Nephron progenitor cell (in vitro differentiated cells): ENCODE measurements at places on chromosomes 7 and 10.

GRCh38 chr10:127182161-127182560 lies 14.2 kb downstream of the INSYN2A start:
- no peak for DNase-seq
- H3K27me3 ChIP-seq, result peaks cover 5% of the 10 kb centered on the region
- H3K36me3 ChIP-seq, result peaks cover 20% of the 10 kb centered on the region
- no peak overlapping the region for H3K27ac ChIP-seq

GRCh38 chr7:145082366-145083161 lies 246.7 kb upstream of the TPK1 start:
- DNase-seq, result no peak
- no peak overlapping the region for H3K4me3 ChIP-seq
- no peaks in the 10 kb centered on the region for H3K27me3 ChIP-seq
- H3K36me3 ChIP-seq, result no peaks in the 10 kb centered on the region

DNA sequence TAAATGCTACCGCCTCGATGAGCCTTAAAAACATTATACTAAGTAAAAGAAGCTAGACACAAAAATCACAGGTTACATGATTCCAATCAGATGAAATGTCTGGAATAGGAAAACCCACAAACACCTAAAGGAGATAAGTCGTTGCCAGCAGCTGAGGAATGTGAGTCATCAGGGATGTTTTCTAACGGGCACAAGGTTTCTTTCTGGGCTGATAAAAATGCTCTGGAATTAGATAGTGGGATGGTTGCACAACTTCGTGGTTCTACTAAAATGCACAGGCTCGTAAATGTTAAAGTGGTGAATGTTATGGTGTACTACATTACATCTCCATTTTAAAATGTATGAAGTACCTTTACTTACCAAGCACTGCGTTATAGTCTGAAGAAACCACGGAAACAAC lies 9.7 kb downstream of the ABLIM1 start:
- H3K4me1 ChIP-seq, result peaks cover 4% of the 10 kb centered on the region
- H3K27me3 ChIP-seq, result peaks cover 9% of the 10 kb centered on the region
- H3K36me3 ChIP-seq, result no peaks in the 10 kb centered on the region
- no peak for DNase-seq
- H3K27ac ChIP-seq, result no peak overlapping the region

- H3K27me3 ChIP-seq, result peaks cover 10% of the 10 kb centered on the region
- H3K27ac ChIP-seq, result no peak overlapping the region
- DNase-seq, result no peak
- H3K4me1 ChIP-seq, result peaks cover under 1% of the 10 kb centered on the region
- peaks cover 5% of the 10 kb centered on the region for H3K36me3 ChIP-seq
Observed at GRCh38 chr7:128687131-128687530, 15.0 kb downstream of the GARIN1A start.

GRCh38 chr7:66399566-66399965 lies 194.4 kb downstream of the TPST1 start:
- no peak for DNase-seq
- no peak overlapping the region for H3K4me3 ChIP-seq
- H3K27me3 ChIP-seq, result no peaks in the 10 kb centered on the region
- H3K27ac ChIP-seq, result no peak overlapping the region
- peaks cover 8% of the 10 kb centered on the region for H3K4me1 ChIP-seq

DNA sequence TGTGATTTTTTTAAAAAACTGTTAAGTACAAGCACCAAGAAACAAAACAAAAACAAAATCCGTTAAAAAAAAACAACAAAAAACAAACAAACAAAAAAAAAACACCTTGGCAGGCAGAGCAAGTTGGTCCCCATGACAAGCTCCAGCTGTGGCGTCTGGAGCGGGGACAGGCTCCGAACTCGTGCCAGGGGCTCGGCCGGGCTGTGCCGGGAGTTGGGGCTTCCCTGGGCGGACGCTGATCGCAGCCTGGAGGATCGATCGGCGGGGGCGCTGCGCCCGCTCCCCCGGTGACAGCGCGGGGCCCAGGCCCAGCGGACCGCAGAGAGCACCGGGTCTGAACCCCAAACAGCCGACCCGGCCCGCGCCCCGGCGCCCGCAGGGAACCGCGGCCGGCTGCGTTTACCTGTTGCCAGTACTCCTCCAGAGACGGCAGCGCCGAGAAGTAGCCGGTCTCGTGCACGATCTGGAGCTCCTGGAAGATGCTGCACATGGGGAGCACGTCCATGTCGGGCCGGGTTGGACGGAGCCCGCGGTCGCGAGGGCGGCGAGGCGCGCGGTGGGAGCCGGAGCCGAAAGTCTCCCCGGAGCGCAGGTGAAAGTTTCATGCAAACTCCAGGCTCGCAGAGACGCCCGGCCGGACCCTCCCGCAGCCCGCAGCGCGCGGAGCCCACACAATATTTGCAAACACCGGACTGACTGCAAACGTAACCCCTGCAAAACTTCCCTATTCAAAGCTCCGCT lies at the start of gene KLF6:
Gene KLF6, minus strand, starts transcription at position 700 of the 741 bp plus-strand sequence. Its CDS starts 195 bp downstream, at position 505.
- H3K27ac ChIP-seq, result peak within 1 kb of the TSS; percentile 99
- no peak for DNase-seq
- H3K4me1 ChIP-seq, result peaks cover 50% of the 10 kb centered on the region
- H3K27me3 ChIP-seq, result no peaks in the 10 kb centered on the region

DNA sequence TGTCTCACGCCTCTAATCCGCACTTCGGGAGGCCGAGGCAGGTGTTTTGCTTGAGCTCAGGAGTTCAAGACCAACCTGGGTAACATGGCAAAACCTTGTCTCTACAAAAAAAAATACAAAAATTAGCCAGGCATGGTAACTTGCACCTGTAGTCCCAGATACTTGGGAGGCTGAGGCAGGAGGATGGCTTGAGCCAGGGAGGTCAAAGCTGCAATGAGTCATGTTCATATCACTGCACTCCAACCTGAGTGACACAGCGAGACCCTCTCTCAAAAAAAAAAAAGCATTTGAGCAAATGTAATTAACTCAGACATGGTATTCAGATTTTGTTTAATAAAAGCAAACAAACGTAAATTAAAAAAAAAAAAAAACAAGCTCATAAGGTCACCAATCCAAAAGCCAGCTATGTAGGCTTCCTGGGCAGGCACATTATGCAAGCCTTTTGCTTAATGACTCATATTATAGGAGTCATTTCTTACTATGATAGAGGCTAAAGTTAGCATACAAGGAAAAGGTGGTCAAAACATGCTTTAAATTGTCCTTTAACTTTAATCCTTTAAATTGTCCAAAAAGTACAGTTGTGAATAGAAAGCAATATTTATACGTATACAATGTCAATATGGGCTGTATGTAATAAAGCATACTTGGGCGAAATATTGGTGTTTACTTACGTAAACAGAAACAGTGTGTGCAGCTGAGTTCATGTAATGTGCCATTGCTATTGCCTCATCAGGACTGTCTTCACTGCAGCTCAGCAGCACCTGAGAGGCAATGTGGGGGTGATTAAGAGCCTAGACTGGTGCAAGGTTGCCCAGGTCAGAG lies 13.0 kb downstream of the AKR1D1 start:
- no peak overlapping the region for H3K27ac ChIP-seq
- no peaks in the 10 kb centered on the region for H3K36me3 ChIP-seq
- peaks cover 2% of the 10 kb centered on the region for H3K27me3 ChIP-seq
